Panc1 (cell line): ENCODE measurements at places on chromosomes 12 and 14.

GRCh38 chr12:122999986-123000420 is 19.5 kb downstream of the ARL6IP4 start:
- H3K4me1 ChIP-seq, result no peaks in the 10 kb centered on the region
- no peak overlapping the region for H3K4me3 ChIP-seq
- no peak overlapping the region for H3K27ac ChIP-seq
- no peaks in the 10 kb centered on the region for H3K36me3 ChIP-seq

GRCh38 chr12:65324551-65324950 is 46.1 kb downstream of the MSRB3 start:
- H3K4me1 ChIP-seq, result peaks cover 3% of the 10 kb centered on the region; the same call in 1 of the 2 replicates
- peaks cover 6% of the 10 kb centered on the region; the same call in 1 of the 2 replicates for H3K36me3 ChIP-seq
- DNase-seq, result no peak
- no peaks in the 10 kb centered on the region for H3K27me3 ChIP-seq

DNA sequence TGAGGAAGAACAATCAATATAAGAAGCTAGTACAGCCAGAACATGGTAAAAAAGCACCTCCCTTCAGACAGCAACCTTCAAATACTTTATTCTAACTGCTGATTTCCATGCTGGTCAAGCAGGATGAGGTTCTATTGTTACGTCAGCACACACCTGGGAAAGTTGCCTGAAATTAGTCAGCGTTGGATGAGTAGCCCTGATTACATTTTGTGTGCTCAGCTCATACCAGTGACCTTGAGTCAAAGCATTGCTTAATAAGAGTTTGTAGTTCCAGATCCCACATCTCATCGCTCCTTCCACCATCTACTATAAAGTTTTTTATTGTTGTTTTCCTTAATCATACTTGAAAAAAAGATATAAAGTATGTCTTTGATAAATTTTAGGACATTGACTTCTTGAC is 361.5 kb downstream of the EGLN3 start:
- no peaks in the 10 kb centered on the region for H3K4me1 ChIP-seq
- no peak overlapping the region for H3K4me3 ChIP-seq
- no peaks in the 10 kb centered on the region for H3K36me3 ChIP-seq
- no peak overlapping the region for H3K27ac ChIP-seq
- H3K27me3 ChIP-seq, result no peaks in the 10 kb centered on the region

- H3K36me3 ChIP-seq, result no peaks in the 10 kb centered on the region
- no peaks in the 10 kb centered on the region for H3K27me3 ChIP-seq
- H3K27ac ChIP-seq, result no peak overlapping the region
- no peaks in the 10 kb centered on the region for H3K4me1 ChIP-seq
- DNase-seq, result no peak
Measured at GRCh38 chr14:79111987-79112501, 941.9 kb downstream of the NRXN3 start.

DNA sequence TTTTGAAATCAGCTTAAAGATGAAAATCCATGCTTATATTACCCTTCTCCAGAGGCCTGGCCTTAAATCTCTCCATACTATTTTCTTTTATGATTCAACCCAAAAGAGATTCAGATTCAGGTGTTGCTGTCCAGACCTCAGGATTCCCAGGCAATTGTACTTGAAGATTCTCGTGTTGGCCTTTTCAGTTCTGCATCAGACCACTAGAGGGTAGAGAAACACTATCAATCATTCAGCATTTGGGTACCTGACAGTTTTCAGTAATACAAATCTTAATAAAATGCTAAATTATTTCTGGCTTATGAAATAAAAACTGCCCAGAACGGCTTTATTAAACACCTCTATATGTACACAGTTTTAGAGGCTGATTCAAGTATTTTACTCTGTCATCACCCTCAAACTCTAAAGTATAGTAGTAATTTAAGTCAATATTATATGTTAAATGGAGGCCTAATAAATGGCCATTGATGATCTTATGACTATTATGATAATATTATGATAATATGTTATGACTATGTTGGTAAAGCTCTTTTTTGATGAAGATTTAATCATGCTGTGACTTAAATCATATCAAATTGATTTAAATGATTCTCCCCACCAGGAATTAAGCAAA is 301.1 kb downstream of the DUSP6 start:
- no peaks in the 10 kb centered on the region for H3K36me3 ChIP-seq
- H3K27ac ChIP-seq, result no peak overlapping the region
- peak; percentile 51 for DNase-seq
- no peaks in the 10 kb centered on the region for H3K4me1 ChIP-seq
- H3K4me3 ChIP-seq, result no peak overlapping the region

- no peaks in the 10 kb centered on the region for H3K27me3 ChIP-seq
- H3K36me3 ChIP-seq, result no peaks in the 10 kb centered on the region
- H3K4me3 ChIP-seq, result no peak overlapping the region
Measured at GRCh38 chr12:31599053-31599452, 8.1 kb upstream of the DENND5B start.

DNA sequence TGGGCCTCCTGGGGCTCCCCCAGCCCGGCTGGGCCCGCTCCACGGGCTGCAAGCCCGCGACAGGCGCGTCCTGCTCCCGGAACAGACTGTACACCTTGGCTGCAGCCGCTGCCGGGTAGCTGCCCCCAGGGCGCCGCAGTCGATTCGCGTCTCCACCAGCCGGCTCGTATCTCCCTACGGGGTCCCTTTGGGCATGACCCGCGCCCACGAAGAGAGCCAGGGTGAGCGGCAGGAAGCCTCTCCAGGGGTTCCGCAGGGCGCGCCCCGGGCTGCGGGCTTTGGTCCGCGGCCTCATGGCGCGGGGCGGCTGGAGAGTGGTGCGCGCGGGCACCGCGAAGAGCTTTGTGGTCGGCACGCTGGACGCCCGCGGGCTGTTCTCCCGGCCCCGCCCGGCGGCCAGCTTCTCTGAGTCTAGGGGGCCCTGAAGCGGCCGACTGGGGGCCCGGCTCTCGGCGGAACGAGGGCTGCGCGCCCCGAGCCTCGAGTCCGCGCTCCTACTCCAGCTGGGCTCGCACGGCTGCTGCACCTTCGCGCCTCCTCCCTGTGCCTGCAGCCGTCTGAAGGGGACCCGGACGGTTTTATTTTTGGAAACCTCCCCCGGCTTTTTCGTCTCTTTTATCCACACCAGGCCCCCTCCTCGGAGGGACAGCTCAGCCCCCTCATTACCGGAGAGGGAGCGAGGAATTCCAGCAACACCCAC is at the start of gene LTBP2:
LTBP2 (minus strand) TSS at position 588 of the 700 bp plus-strand sequence; CDS start at position 295, 293 bp downstream.
- H3K27ac ChIP-seq, result peak within 1 kb of the TSS; percentile 95
- H3K4me3 ChIP-seq, result peak within 1 kb of the TSS; percentile 52
- peaks cover 49% of the 10 kb centered on the region for H3K4me1 ChIP-seq
- no peaks in the 10 kb centered on the region for H3K36me3 ChIP-seq
- no peaks in the 10 kb centered on the region for H3K27me3 ChIP-seq

GRCh38 chr14:54981698-54982097 is 45.2 kb downstream of the WDHD1 start:
- no peak overlapping the region for H3K4me3 ChIP-seq
- H3K27ac ChIP-seq, result no peak overlapping the region
- no peaks in the 10 kb centered on the region for H3K27me3 ChIP-seq
- no peak for DNase-seq
- peaks cover 5% of the 10 kb centered on the region; the same call in 1 of the 2 replicates for H3K36me3 ChIP-seq

DNA sequence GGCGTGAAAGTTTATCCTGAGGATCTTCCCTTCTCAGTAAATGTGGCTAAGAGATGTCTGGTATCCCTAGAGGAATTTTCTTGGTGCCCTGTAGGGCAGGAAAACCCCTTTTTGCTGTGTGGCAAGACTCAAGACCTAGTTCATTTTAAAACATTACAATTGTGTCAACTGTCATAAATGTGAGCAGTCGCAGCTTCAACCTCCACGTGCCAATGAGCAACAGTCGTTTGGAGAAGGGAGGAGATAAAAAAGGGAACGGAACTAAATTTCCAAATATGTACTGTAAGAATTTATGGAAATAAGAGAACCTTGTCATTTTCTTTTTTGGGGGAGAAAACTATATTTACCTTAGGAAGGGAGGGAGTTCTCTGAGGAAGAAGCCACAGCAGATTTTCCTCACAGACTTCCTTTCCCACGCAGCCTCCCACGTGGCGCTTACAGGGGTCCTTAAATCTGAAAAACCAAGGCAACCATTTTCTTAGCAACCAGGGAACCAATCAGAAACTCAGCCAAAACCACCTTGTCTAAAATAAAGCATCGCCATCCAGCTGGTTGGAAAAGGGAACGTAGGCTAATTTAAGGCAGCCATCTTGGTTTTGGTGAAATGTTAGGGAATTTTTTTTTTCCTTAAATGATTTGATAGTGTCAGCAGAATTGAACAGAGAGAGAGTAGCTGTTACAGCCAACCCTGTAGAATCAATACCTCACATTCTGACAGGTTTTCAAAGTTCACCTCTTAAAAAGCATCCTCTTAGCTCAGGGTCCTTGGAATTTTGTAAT is 99.1 kb downstream of the FIGNL2 start:
- no peaks in the 10 kb centered on the region for H3K27me3 ChIP-seq
- H3K4me3 ChIP-seq, result no peak overlapping the region
- no peak overlapping the region for H3K27ac ChIP-seq
- H3K4me1 ChIP-seq, result no peaks in the 10 kb centered on the region
- no peaks in the 10 kb centered on the region for H3K36me3 ChIP-seq

GRCh38 chr12:111249018-111249370 is 119.9 kb downstream of the PHETA1 start:
- H3K4me3 ChIP-seq, result no peak overlapping the region
- no peaks in the 10 kb centered on the region for H3K4me1 ChIP-seq

DNA sequence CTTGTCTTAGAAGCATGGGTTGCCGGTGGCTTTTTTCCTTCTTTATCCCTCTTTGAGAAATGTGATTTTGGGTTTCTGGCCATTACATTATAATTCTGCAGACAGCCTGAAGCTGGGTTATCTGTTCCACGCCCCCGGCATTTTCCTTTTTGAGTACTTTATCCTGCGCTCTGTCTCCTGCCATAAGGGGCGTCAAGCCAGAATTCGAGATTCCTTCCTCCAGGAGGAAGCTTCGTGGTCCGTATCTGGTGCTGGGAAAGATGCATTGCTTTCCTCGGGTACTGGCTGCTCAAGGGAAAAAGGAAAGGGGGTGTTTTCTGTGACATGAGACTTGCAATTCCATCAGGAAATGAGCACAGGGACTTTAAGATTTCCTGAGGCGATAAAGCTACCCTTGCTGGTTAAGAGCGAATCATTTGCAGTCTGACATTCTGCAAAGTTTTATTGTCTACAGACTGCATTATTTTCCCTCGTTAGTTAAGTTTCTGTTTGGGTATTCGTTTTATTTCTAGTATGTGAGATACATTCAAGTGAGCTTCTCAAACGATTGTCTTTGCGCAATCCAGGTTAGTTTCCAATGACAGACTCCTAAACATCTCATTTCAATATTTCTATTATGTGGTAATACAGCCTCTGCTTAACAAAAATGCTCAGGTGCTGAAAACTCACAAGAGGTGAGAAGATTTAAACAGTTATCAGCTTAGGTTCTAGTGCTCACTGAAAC is 694 bp downstream of the AKAP5 start:
- H3K27me3 ChIP-seq, result no peaks in the 10 kb centered on the region
- 0 out of 2 replicates have a peak overlapping the region, but pooled peaks have one; percentile 51 for H3K27ac ChIP-seq
- peaks cover 2% of the 10 kb centered on the region; the same call in 1 of the 2 replicates for H3K4me1 ChIP-seq
- H3K4me3 ChIP-seq, result peak overlapping the region; percentile 49
- H3K36me3 ChIP-seq, result no peaks in the 10 kb centered on the region

GRCh38 chr12:43281563-43281962 is 270.4 kb downstream of the ADAMTS20 start:
- H3K36me3 ChIP-seq, result no peaks in the 10 kb centered on the region
- H3K4me3 ChIP-seq, result no peak overlapping the region
- no peaks in the 10 kb centered on the region; the same call in 1 of the 2 replicates for H3K4me1 ChIP-seq
- no peaks in the 10 kb centered on the region for H3K27me3 ChIP-seq
